Naive thymus-derived CD4-positive, alpha-beta T cell (primary cell): ENCODE measurements at places on chromosomes 5 and 9.

DNA sequence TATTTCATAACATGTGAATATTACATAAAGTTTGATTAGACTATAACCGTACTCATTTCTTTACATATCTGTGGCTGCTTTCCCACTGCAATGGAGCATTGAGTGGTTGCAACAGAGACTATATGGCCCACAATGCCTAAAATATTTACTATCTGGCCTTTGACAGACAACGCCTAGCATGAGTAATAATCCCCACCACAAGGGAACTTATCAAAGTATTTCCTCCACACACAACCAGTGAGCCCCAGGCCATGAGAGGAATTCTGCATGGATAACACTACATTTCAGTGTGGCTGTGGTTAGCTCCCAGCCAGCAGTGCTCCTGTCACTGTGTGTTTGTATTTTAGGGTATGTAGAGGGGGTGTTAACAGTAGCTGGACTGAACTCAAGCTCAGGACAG is 54.8 kb downstream of the FAM81B start:
- DNase-seq = no peak

- DNase-seq = no peak
Measured at GRCh38 chr9:127566351-127567001, 45.6 kb upstream of the STXBP1 start.

GRCh38 chr9:137355761-137356365 is 53.8 kb upstream of the NRARP start:
- DNase-seq = no peak

DNA sequence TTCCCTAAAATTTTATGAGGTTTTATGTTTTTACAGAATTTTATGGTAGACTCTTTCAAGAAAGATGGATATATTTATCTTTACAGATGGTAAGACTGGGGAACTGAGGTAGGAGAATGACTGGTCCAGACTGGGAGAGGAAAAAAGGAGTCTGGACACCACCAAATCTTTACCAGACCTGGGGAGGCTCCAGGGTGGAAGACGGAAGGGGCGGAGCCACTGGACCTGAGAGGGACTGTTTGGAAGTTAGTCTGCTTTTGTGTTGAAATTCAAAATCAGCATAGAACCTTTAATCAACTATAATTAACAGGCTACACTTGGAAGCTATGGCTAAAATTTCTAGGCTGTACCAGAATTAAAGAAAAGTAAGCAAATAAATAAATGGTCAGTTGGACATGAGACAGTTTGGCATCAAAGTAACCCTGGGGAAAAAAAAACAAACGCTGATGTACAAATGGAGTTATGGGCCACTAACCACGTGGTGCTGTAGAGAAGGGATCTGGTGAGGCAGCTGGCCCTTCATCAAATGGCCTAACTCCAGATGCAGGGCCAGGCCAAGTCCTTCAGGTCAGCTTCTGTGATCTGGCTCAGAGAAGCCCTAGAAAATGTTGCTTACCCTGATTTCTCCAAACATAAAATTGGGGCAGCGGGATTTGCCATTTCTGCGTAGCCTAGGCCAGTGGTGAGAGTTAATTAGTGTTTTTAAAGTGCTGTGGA is 155.1 kb downstream of the ARSB start:
- no peak for DNase-seq

DNA sequence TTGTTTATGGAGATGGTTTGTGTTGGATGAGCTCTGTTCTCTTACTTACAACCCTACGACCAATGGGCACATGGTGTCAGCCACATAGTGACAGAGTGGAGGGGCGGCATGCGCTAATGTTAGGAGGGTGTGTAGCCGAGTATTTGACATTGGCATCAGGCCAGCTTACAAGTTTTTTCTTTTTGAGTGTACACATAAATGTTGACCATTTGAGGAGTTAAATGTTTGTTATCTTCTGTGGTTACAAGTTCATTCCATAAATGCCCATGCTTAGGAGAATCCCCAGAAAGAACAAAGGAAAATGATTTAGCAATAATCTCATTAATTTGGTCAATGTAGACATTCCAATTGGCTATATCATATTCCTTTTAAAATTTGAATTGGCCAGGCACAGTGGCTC is 180.1 kb upstream of the ELL2 start:
- no peak for DNase-seq

- no peak for DNase-seq
Measured at GRCh38 chr9:79371948-79372555, 199.7 kb upstream of the TLE4 start.

DNA sequence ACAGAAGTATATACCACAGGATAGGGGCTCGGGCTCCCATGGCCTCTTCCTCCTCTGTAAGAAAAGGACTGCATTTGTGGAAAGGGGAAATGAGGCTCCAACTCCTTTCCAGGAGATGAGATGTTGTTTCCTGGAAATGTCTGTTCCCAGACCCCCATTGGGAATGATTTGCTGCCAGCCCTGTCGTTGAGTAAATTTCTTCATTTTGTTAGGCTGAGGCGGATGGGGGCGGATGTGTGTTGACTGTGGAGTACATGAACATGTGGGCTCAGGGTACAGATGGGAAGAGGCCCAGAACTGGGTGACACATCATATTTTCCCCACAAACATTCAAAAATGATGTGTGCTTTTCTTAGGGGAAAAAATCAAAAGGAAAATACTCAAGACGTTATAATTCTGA is 28.8 kb upstream of the TNFAIP8 start:
- DNase-seq = no peak

DNA sequence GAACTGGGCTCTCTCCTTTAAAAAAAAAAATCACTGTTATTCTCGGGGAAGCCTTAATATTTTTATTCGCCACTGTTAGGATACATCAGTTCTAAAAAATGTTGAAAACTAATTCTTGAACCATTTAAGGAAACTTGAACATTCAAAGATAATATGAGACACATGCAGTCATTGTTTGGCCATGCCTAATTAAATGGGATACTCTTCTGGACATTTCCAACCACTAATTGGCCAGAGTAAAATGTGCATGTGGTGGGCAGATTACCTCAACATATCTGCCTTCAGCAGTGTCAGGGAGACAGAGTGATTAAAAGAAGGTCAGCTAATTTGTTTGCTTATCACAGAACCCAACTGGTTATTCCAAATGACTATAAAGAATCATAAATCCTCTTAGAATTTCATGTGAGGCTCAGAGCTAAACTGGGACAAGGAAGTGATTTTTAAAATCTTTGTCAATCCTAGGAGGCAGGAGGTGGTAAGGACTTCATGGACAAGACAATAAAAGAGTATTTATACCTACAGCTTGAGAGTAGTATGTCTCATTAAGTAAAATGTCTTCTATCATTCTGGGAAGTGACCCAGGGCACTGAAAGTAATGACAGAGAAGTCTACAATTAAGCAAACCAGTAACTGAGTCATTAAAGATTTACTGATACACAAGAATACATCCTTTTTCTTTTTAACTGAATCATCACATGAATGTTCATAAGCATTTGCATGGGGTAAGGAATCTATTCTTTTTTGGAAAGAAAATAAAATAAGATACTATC is 242.9 kb upstream of the TRPM3 start:
- no peak for DNase-seq

DNA sequence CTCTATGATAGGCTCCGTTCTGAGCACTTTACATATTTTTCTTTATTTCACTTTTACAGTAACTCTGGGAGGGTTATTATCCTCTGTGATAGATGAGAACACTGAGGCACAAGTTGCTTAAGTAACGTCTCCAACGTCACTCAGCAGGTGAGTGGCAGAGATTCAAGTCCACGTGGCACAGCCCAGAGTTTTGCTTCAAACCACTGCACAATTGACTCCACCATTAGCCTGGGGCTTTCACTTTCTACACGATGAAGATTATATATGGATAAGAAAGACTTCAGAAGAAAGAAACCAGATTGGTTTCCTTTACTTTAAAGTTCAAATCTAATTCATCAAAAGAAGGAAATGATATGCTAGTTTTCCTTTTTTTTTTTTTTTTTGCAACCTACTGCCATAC is 245.9 kb downstream of the SYK start:
- peak; percentile 60 for DNase-seq

DNA sequence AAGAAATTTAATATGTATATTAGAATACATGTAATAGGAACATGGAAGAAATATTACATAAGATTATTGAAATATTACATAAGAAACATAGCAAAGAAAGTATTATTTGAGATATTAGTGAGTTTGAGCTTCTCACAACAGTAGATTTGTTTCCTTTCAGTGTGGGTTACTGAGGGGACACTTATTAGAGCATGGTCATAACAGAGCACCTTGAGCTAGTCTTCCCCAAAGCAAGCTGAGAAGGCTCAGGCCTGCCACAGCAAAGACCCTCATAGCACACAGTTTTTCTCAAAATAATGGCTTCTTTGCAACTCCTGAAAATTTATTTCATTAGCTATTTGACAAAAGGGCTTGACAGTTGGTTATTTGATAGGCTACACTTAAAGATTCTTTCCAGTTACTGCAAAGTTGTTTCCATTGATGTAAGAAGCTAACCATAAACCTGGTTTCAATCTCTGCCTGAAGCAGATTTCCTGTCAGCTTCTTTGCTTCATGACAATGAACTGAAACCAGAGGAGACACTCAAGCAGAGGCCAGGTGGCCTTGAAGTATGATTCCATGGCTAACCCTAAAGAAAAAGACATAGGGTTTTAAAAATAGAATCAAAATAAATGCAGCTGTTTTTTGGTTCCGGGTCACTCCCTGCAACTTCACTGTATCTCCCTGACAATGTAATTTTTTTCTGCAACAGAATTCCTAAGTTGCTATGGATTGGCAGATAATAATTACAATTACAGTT is 68.6 kb downstream of the ERMP1 start:
- DNase-seq = no peak

- DNase-seq = no peak
Measured at GRCh38 chr9:136537896-136538598, 7.8 kb downstream of the NOTCH1 start.

GRCh38 chr5:115463983-115464382 is 80.6 kb downstream of the FEM1C start:
- no peak for DNase-seq

GRCh38 chr5:61884252-61884855 is 421.7 kb upstream of the KIF2A start:
- no peak for DNase-seq

- DNase-seq = no peak
Measured at GRCh38 chr5:16787278-16787677, 148.8 kb downstream of the MYO10 start.

DNA sequence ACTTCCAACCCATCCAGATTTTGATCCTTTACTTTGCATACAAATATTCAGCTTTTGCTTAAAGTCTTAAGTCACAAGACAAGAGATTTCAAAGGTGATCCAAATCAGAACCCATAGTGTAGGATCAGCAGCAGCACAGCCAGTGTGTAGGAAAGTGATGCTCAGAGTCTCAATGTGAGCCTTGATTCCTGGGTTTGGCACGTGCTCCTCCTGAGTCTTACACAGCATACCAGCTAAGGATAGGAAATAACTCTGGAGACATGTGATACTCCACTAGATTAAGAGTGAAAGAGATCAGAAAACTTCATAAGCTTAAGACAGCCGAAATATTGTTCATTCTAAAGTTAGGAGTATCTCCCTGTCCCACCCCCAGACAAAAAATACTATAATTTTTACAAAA is 344.9 kb downstream of the SEMA5A start:
- no peak for DNase-seq

DNA sequence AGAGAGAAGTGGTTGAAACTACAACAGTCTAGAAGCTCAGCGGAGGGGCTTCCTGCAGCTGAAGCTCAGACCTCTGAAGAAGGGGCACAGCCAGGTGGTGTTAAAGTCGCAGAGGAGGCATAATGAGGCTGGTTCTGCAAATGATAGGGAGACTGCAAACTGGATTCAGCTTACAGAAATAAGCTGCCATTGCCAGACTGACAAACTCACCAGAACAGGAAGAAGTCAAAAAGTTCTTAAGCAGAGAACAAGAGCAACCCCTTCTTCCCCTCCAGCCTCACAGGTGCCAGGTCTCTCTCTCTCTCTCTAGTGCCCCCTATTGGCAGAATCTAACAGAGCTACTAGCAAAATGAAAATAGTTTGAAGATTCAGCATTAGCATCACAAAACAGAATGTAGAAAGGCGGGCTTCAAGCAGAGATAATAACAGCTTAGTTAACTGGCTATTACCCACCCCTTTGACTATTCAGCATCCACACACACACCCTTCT is 76.7 kb downstream of the GRAMD2B start:
- DNase-seq = no peak

DNA sequence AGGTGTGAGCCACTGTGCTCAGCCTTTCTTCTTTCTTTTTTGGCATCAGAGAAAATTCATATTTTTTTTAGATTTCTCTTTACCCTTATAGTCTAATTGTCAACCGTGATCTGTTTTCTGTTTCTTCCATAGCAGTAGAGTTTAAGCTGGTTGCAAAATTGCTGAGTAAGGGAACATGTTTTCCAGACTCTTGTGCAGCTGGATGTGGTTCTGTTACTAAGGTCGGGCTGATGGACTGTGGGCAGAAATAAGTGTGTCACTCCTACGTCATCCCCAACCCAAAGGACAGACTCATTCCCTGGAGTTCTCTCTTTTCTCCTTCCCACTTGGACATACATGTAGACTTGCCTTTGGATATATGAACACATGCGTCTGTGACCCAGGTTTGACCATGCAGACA is 64.1 kb upstream of the GOLM1 start:
- DNase-seq = no peak

DNA sequence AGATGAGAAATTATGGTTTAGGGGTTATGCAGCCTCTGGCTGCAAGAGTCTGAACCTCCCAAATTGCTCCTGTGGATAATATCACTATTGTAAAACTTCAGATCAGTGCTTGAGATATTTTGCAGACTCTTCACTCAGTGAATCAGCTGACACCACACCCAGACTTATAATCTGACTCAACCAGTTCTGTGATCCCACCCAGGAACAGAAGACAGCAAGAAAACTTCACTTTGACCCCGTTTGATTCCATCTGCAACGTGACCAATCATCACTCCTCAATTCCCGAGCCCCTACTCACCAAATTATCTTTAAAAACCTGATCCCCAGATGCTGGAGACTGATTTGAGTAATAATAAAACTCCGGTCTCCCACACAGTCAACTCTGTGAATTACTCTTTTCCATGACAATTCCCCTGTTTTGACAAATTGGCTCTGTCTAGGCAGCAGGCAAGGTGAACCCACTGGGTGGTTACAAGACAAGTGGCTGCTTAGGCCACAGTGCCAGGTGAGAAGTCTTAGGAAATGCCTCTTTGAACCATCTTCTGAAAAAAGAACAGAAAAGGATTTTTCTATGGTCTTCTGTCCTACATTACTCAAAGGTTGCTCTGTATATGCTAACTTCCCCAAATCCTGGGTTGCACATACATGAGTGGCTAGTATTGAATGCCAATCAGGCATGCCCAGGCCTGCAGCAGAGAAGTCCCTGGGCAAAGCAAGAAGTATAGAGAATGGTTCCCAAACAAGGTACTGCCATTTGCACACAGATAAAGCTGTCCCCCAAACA is 588.0 kb downstream of the PRELID2 start:
- DNase-seq = no peak

DNA sequence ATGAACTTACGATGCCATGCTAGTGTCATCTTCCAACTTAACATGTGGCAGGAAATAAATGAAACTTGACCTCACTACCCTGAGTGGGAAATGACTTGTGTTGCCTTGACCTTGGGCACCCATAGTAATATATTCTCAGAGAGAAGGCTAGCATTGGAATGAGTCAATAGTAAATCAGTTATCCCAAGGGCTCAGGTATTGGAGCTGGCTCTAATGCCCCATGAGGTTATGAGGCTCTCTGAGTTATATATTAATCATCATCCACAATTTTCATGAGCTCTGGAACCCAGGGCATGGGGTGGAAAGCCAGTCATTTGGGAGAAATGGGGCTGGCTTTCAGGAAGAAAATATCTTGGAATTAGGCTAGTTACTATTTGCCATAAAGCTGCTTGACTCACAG is 42.4 kb upstream of the SMIM32 start:
- no peak for DNase-seq
